ENCODE measurements at places on chromosomes 11 and 22.
A peak's percentile ranks its signal among the peaks of the same experiment; 100 is the strongest.

DNA sequence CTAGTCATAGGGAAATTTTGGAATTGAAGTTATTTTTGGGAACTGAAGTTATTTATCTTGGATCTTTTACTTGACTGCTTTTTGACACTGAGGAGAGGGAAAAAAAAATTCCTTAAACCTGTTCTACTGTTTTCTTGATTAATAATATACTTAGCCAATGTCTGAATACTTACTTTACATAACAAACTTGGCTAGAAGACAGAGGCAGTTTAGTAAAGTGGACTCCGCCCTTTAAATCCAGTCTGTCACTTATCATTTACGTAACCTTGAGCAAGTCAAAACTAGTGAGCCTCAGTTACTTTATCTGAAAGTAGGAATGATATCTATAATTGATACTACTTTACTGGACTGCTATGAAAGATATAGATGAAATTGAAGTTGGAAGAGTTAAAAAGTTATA, 19.5 kb downstream of the CTSC start:
- DNase-seq: no peak

GRCh38 chr11:119650251-119650650, 78.7 kb downstream of the NECTIN1 start:
- DNase-seq: no peak

GRCh38 chr11:100918551-100919500, 210.8 kb downstream of the PGR start:
- no peak for DNase-seq

- no peak for DNase-seq
These were observed 594 bp upstream of the POU2AF1 start for GRCh38 chr11:111379602-111380136.

- no peak for DNase-seq
These were observed 258 bp downstream of the CFAP68 start for GRCh38 chr11:111879637-111879960.

- DNase-seq: no peak
These were observed 321.1 kb downstream of the TENM4 start for GRCh38 chr11:79119491-79120284.

- no peak for DNase-seq
These were observed 441.0 kb downstream of the NELL1 start for GRCh38 chr11:21110415-21110814.

GRCh38 chr11:10803676-10804075, 5.0 kb downstream of the EIF4G2 start:
- DNase-seq: no peak

DNA sequence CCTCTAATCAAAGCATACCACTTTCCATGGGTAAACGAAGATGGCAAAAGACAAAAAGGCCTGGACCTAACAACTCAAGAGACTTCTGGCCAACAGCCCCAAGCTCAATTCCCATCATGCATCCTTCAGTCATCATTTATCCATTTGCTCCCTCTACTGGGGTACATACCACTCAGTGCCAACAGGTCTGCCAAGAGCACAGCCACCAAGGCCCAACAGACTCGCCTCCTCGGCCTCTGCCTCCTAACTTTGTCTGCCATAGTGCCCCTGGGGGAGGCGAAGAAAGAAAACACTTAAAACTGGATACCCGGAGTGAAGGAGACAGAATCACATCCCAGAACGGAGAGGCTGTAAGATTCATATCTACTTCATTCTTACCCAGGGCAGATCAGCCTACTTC, 1.1 kb downstream of the HYOU1 start:
- no peak for DNase-seq

- peak; percentile 24 for DNase-seq
These were observed 62.7 kb upstream of the NECTIN1 start for GRCh38 chr11:119791701-119792151.

DNA sequence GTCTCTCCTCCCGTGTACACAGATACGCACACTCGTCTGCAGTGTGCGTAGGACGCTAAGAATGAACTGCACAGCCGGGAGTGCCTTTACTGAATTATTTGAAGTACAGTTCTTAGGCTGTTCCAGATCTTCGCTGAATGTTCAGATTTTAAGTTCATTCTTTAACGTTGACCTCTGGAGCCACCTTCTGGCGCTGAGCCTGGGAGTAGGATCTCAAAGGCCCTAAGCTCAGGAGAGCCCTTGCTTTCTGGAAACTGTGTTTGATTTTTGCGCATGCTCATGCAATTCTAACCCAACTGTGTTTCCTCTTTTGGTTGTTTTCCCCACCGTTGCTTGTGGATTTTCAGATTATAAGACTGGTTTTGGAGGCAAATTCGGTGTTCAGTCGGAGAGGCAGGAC, 22.8 kb downstream of the CTTN start:
- DNase-seq: no peak

- DNase-seq: peak; percentile 16
These were observed 1060.8 kb downstream of the OPCML start for GRCh38 chr11:132471466-132471865.

DNA sequence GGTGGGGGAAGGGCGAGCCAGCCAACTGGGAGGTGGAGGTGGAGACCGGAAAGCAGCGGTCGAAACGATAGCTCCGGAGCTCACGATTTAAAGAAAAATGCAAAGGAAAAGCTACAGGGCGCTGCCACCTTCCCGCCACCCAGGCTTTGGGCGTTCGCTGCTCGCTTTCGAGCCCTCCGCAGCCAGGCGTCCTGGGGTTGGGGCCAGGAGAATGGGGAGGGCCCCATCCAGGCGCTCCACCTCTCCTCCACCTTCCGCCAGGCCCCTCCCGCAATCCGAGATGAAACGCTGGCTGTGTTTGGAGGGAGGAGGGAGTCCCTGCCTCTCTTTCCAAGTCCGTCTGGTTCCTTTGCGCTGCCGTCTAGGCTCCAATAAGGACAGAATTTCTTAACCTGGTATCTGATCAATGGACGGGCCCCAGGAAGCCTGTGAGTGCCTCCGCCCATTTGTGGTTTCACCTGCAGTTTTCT, 483 bp upstream of the ABTB2 start:
- DNase-seq: no peak

GRCh38 chr22:44127356-44127755, 53.4 kb upstream of the PARVG start:
- no peak for DNase-seq
